ENCODE measurements at places on chromosomes 11 and 22. TPM values are rescaled to one million over a fixed set of nuclear protein-coding genes. Genes with fewer than 3 reads are reported as not detected.

The PLAAT5 gene
- 5.2 TPM for total RNA-seq

The SLC17A6 gene
- total RNA-seq: not detected

The AGBL2 gene
- total RNA-seq: 0.47 TPM

The OR10G8 gene
- total RNA-seq: not detected

The MACROD1 gene
- total RNA-seq: 40.4 TPM

The C11orf86 gene
- total RNA-seq: not detected

The ATG13 gene
- total RNA-seq: 48.5 TPM

The CD248 gene
- 10.5 TPM for total RNA-seq

The KCTD17 gene
- 32.4 TPM for total RNA-seq

The CASP12 gene
- total RNA-seq: 0.45 TPM

The GGTLC3 gene
- total RNA-seq: not detected

The MPZL3 gene
- 1.7 TPM for total RNA-seq

The KCNJ1 gene
- total RNA-seq: not detected

The YPEL4 gene
- 0.33 TPM for total RNA-seq

The RIN1 gene
- 2.1 TPM for total RNA-seq

The NRXN2 gene
- 3.1 TPM for total RNA-seq

The MRGPRX3 gene
- total RNA-seq: not detected

The C11orf42 gene
- total RNA-seq: not detected

The LMO1 gene
- total RNA-seq: 0.51 TPM

The PDGFD gene
- total RNA-seq: 16.6 TPM

Data from right cardiac atrium (tissue), 5 donors.